GM13976 (cell line): ENCODE measurements at places on chromosomes 16 and 17.

- DNase-seq: peak; percentile 82
Observed at GRCh38 chr16:85556456-85557082, 56.6 kb upstream of the GSE1 start.

- DNase-seq: no peak
Observed at GRCh38 chr16:19284207-19284606, 1.3 kb upstream of the CLEC19A start.

DNA sequence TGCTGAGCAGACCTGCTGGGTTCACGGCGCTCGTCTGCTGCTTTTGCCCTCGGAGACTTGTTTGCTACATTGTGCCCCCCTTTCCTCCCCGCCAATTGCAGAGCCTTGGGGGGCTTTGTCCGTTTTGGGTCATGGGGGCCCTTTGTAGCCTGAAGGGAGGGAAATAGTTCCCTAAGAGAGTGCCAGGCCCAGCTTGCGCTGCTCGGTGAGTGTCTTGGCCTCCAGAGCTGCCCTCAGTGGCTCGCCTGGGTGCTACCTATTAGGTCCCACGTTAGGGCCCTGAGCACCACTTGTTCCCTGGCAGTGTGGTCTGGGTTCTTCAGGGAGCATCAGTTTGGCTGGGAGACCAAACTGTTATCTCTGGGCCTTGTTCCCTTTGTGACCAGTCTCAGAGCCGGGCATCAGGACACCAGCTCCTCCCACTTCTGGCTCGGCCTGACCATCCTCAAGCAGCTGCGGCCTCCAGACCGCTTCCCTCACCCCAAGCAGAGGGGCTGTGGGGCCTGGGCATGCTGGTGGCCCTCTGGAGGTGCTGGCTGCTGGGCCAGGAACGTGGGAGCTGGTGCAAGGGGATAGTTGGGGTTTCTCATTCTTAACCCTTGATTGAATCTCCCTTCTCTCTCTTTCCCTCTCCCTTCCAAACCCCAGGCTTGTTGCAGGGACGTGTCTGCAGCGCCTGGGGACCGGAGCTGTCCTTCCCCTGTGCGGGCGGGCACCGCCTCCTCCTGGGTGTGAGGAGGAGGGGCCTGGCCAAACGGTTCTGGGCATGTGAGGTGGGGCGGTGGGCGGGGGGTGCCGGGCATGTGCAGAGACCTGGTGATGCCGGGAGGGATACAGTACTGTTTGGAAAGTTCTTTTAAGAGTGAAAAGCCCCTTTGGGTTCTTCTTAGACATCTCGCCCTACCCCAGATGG is 16.0 kb upstream of the ITGB4 start:
- no peak for DNase-seq

DNA sequence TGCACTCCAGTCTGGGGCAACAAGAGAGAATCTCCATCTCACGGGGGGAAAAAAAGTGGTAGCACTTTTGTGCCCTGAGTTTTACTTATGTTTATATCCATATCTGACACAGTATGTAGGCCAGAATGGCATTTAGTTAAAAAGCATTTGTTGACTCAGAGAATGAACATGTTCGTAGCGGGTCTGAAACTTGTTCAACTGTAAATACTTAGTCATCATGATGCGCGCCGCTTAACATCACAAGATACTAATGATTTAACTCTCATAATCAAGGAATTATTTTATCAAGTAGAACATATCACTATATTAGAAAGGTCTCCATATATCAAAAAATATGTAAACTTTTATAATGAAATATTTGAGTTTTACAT is 55.3 kb upstream of the ITGA2B start:
- no peak for DNase-seq

DNA sequence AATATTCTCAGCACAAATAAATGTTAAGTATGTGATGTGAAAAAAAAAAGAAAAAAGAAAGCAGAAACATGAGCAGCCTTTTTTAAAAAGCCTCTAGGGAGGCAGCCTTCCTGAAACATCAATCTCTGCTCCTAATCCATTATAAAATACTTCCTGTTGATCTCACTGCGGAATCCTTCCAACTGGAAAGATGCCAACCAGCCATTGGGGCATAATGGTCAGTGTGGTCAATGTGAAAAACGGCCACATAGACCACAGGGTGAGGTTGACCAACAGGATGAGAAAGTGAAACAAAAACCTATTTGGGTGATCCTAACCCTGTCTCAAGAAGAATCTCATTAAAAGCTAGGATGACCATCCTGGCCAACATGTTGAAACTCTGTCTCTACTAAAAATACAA is 26.1 kb upstream of the ABCA8 start:
- no peak for DNase-seq

GRCh38 chr17:80704381-80704819 is 159.8 kb downstream of the RPTOR start:
- DNase-seq: no peak

- no peak for DNase-seq
Observed at GRCh38 chr16:89006036-89006752, 29.2 kb upstream of the CBFA2T3 start.

GRCh38 chr17:6534846-6535514 is 21.4 kb downstream of the PITPNM3 start:
- no peak for DNase-seq

DNA sequence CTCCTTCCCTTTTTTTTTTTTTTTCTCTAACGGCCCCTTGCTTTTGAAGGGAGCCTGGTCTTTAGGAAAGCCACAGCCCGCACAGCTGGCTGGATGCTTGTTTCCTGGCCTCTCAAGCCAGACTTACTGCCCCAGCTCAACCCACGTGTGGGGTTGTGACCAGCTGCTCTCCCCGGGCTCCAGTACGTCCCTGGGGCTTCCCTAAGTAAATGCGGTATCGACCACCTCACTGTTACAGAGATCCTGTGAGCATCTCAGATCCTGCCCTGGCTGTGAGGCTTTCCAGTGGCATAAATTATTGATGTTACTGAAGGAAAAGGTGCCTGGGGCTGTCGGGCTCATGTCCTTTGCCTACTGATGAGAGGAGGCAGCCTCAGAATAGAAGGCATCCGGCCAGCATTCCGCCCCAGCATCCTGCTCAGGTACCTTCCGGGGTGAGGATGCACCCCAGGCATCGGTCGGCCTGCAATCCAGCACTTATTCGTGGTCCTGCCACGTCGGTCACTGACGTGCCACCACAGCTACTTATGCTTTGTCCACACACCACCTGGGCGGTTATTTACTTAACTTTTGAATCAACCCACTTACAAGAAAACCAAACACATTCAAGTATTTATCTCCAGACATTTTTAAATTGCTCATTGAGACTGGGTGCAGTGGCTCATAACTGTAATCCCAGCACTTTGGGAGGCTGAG is 9.6 kb downstream of the GPRC5B start:
- DNase-seq: no peak

- DNase-seq: peak; percentile 83
Observed at GRCh38 chr17:12789481-12790248, at the start of gene ARHGAP44. TSS of gene ARHGAP44 (plus strand) at chr17:12789498. CDS start at chr17:12789839, 341 bp downstream.

GRCh38 chr17:72651988-72652387 is 440.5 kb downstream of the SLC39A11 start:
- no peak for DNase-seq

DNA sequence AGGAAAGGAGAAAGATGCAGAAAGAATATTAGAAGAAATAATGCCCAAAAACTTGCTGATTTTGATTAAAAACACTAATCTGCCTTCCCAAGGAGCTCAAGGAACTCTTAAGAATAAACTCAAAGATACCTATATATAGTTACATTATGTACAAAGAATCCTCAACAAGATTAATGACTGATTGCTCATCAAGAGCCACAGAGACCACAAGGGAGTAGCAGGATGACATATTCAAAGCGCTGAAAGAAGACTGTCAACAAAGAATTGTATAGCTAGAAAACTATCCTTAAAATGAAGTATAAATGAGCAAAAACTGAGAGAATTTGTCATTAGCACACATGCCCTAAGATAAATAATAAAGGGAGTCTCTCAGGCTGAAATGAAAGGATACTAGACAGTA is 6.2 kb downstream of the LPCAT2 start:
- no peak for DNase-seq

DNA sequence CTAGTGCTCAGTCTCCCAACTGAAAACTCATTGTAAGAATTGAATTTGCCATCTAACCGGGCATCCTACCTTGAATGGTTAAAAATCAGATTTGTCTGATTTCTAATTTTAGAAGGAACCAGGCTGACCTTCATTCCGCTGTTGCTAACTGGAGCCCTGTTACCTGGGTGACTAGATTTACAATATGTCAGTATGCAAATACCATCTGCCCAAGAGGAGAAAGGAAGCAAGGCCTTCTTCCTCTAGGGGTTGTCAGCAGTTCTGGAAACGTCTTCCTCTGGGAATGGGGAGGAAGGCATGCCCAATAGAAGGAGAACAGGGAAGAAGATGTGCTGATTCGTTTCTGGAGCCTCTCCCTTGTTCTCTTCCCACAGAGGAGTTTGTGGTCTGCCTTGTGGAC is 137.9 kb downstream of the PITPNC1 start:
- peak; percentile 58 for DNase-seq

- no peak for DNase-seq
Observed at GRCh38 chr17:17204635-17205231, 1.4 kb downstream of the PLD6 start.

DNA sequence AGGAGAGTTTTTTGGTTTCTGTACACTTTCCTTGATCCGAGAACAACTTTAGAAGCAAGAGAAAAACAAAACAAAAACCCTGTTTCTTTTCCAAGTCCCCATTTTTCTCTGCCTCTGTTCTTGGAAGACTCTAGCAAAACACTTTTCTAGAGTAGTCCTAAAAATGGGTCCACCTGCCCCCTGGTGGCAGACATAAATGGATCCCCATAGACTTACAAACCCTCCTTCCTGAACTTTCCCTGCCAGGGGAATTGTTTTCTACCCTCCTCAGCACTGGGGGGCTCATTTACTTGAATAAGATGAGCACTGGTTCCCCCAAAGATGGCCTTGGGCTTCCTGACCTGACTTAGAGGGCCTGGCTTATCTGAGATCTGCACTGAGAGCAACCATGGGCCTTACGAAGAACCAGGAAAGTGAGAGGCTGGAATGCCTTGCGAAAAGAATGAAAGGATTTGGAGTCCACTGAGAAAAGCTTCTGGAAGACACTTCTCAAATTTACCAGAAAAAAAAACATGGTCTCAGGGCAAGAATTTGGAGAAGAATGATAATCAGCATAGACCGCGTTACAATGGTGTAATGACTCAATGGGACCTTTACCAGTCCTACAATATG is 48.0 kb upstream of the CDYL2 start:
- peak; percentile 40 for DNase-seq

GRCh38 chr17:47791025-47791424 is 30.6 kb downstream of the OSBPL7 start:
- DNase-seq: no peak

DNA sequence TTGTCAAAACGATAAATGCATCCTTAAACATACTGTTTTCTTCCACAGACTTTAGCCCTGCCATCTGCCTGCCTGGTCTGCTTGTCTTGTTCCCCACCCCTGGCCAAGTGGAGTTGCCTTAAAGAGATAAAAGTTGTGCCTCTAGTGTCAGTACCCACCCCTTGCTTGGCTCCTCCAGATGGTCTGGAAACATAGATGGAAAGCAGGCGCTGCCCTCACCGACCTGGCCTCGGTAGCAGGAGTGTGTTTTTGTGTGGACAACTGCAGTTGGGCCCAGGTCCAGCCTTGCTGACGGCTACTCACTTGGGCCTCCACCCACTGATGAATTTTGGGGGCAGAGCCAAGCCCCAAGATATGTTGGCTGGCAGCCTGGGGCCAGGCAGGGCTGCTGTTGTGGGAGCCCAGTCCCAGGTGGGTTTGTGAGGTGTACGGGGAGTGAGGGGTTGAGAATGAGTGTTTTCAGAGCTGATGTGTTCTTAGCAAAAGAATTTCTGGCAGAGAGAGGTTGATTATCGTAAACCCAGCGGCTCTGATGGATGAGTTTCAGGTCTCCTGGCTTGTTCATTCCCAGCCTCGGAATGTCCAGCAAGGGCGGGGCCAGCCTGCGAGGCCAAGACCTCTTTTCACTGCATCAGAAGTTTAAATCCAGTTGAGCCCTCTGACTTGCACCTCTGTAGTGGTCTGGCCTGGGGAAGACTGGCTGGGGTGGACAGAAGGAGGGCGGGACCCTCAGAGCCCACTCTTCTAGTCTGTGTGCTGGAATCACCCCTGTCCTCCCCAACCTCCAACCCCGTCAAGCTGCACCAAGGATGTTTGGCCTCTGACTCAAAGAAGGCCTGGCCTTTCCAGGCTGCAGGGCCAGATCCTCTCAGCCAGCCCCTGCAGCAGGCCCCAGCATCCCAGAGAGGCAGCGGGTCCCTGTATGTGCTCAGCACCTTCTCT is 179.7 kb downstream of the RAB11FIP4 start:
- DNase-seq: no peak

DNA sequence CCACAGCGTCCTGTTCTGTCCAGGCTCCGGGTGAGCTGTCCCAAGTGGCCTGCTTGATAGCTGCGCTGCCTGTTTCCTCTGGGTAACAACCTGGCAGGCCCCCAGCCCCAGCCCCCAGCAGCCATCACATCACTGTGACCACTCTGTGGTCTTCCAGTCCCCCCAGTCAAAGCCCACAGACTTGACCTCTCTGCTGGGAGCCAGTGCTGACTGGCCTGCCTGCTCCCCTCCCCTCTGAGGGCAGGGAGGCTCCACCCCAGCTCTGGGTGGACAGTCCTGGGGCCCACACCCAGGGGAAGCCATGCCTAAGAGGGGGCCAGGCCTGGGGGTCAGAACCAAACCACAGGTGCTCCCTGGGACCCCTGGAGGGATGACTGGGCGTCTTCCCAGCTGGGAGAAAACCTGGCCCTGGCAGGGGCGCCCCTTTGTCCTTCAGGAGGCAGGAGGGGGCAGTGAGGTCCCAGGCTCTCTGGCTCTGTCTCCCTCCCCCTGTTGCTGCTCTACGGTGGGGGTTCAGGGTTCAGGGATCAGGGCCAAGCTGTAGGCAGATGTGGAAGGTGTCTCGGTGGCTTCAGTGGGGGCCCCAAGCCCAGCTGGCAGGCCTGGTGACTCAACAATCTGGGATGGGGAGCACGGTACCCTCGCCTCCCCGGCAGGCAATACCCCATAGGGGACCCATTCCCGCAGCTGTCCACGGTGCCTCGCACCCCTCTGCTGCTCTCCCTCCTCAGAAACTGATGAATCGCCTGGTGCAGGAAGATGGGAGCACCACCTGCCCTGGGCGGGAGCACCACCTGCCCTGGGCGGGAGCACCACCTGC is 1.8 kb upstream of the SLC16A3 start:
- DNase-seq: no peak

- no peak for DNase-seq
Observed at GRCh38 chr17:70869402-70870085, 700.2 kb downstream of the KCNJ2 start.

GRCh38 chr16:8848939-8849391 is 19.8 kb downstream of the CARHSP1 start:
- DNase-seq: peak; percentile 27

- DNase-seq: no peak
Observed at GRCh38 chr16:2818272-2818876, 1.3 kb downstream of the PRSS21 start.

- no peak for DNase-seq
Observed at GRCh38 chr16:23466162-23466885, 13.3 kb upstream of the COG7 start.

DNA sequence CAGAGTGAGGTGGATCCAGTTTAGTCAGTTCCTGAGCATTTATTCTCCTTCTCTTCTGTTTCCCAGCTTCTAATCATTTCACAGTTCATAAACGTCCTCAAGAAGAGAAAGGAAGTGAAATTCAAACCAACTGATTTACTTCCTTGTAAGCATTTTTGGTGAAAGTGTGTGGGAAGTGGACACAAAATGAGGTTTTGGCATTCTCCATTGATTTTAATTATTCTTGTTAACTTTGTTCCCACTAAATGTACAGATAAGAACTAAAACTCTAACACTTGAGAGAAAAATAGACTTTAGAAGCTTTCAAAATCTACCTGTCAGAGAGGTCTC is 42.7 kb upstream of the CORO6 start:
- no peak for DNase-seq
